ENCODE measurements at places on chromosomes 6 and 20.

- no peak for DNase-seq
Measured at GRCh38 chr6:25743868-25744267, 10.7 kb upstream of the SLC17A4 start.

- no peak for DNase-seq
Measured at GRCh38 chr20:43744151-43744611, 17.4 kb upstream of the GTSF1L start.

DNA sequence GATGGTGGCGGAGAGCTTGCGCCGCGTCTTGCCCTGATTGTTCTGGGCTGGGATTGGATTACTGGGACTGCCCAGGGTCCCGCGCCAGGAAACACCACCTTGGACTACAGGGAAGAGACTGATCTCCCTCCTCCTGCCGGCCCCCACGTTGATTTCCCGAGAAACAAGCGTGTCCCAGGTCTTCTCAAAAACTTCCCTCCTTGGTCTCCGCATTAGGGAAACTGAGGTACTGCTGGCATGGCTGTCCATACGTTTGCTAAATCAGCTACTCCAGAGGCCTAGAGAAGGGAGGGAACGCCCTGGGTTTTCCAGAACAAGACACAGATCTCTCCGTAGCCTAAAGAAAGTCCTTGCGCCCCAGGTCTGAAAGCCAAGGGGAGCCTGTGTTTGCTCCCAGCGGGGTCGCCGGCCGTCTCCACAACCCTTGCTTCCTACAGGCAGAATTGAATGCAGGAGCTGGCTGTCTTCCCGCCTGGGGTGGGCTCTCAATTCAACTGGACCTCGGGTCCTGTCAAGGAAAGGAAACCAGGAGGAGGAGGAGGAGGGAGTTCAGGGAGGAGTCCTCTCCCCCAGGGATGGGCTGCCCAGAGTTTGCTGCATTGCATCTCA, 29.2 kb downstream of the TFAP2A start:
- DNase-seq = no peak

DNA sequence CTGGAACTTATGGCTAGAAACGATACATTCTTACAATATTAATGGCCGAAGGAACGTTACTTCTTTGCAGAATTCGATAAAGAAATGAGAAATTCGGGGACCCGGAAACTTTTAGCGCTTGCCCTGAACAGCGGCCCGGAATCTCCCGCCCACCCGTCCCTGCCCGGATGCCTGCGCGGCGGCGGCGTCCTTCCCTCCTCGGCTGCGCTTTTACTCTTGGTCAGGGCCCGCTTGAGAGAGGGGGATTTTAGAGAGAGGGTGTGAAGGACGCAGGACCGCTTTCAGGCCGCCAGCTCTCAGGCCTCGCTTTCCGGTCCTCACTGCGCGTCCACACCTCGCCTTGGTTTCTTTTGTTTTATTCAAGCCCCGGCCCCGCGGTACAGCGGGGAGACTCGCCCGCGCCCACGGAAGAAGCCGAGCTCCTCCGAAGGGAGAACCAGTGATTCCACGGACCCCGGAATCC, 243.7 kb downstream of the ARID1B start:
- DNase-seq = peak; percentile 66

DNA sequence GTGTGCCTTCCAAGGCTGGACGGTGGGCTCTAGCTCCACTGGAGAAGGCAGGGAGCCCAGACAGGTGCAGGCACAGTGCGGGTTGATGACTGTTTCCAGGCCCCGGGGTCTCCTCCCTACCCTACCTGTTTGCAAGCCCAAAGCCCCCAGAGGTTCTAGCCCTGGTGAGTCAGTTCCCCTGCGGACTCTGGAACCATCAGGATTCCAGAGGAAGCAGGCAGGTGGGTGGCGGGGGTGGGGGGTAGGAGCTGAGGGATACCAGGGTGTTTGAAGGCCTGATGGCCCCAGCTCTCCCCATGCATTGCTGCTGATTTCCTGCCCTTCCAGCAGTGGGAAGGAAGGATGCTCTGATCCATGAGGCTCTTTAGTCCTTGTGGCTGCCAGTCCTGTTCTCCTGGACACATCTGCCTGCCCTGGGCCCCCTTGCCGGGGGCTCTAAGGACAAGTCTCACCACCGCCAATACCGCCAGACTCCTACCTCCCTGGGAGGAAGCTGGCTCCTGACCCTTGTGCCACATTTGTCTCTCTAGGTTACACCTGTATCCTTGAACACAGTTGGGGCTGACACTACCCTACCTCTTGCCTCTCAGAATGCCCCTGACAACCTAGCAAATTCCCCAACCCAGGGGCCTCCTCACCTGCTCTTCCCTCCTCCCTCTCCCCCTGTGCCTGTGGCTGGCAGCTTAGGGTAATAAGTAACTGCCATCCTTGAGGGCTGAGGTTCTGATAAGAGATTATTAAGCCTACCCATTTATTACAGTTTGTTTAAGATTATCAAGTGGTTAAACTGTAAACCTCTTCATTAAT, 21.7 kb downstream of the KCNK5 start:
- DNase-seq = no peak

- DNase-seq = no peak
Measured at GRCh38 chr6:38782616-38783015, 67.5 kb downstream of the DNAH8 start.

GRCh38 chr6:119584088-119584487, 234.5 kb upstream of the MAN1A1 start:
- no peak for DNase-seq

GRCh38 chr6:5059036-5059896, 25.9 kb upstream of the PPP1R3G start:
- DNase-seq = no peak

- no peak for DNase-seq
Measured at GRCh38 chr6:8579372-8579771, 144.0 kb upstream of the SLC35B3 start.

DNA sequence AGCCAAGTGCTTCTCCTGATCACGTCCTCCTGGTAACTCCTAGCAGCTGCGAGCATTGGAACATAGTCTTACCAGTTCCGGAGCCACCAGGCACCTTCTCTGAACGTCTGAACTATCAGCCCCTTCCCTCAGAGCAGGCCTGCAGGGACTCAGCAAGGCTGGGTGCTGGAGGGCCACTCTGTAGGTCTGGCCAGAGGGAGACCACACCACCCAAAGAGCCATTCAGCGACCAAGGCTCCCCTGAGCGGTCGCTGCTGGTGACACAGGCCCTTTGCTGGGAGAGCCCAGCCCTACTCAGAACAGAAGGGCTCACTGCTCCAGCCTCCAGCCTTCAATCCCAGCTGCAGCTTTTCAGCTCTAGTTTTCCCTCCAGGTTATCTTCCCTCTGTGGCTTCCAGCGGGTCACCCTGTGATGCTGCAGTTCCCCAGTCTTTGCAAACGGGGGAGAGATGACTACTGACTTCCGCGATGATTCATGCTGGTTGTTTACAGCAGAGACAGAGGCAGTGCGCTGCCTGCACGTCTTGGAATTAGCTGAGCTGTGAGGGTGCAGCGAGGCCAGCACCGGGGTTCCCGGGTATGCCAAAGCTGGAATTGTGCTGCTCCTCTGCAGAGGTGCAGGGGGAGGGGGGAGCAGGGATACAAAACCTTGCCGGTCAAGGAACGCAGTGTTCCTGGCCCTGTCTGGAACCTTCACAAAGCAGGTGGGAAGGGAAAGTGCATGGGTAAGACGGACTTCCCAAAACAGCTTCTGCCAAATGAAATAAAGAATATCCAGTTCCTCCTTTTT, 161.4 kb downstream of the LY86 start:
- no peak for DNase-seq

DNA sequence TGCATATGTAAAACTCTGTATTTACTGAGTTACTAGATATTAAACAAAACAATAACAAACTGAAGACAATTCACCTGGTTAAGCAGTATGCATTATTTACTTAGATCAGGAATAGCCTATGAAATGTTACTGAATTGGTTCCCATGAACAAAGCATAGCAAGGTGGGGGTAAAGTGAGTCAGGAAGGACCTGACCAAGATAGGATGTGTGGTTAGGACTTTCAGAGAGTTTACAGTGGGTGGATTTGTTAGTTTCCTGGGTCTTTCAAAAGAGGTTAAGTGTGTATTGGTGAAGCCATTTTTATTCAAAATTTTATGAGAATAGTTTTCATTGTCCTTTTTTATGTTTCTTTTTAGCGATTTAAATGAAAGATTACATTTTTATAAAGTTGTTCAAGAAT, 32.9 kb downstream of the TBPL1 start:
- DNase-seq = no peak

- DNase-seq = no peak
Measured at GRCh38 chr20:1442304-1442703, 24.3 kb downstream of the NSFL1C start.

GRCh38 chr6:137487869-137488149, 6.4 kb downstream of the OLIG3 start:
- DNase-seq = no peak

GRCh38 chr20:34337544-34337943, 25.5 kb upstream of the ITCH start:
- DNase-seq = peak; percentile 43

- DNase-seq = no peak
Measured at GRCh38 chr20:38863024-38863851, 57.7 kb downstream of the PPP1R16B start.

GRCh38 chr6:136728033-136728939, 64.0 kb downstream of the MAP3K5 start:
- no peak for DNase-seq

- no peak for DNase-seq
Measured at GRCh38 chr6:39958947-39959346, 24.7 kb upstream of the MOCS1 start.

DNA sequence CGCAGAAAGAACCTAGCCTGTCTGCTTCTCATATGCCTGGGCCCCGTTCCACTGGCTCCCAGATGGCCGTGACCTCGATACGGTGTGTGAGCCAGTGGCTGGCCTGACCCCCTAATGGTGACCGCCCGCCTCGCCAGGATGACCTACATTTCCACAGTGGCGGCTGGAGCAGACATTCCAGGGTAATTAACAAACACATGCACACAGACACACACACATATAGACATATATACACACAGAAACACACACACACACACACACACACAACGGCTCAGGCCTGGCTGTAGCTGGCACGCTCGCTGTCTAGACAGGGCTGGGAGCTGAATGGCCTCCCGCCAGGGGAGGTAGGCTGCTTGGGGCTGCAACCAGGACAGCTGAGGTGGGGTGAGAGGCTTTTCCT, 227.1 kb downstream of the ANKRD60 start:
- no peak for DNase-seq

DNA sequence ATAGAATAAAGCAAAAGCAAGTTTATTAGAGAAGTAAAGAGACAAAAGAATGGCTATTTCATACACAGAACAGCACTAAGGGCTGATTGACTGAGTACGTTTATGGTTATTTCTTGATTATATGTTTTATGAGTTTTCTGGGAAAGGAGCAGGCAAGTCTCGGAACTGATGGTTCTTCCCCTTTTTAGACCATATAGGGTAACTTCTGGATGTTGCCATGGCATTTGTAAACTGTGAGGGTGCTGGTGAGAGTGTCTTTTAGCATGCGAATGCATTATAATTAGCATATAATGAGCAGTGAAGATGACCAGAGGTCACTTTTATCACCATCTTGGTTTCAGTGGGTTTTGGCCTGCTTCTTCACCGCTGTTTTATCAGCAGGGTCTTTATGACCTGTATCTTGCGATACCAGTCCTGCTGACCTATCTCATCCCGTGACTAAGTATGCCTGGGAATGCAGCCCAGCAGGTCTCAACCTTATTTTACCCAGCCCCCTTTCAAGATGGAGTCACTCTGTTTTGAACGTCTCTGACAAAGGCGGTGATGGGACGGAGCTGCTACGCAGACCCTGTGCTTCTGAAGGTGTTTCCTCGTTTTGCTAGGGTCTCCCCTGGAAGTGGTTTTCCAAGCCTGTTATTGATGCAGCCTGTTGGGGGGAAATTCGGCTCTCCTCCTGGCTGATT, 45.4 kb upstream of the BMP6 start:
- DNase-seq = no peak

- no peak for DNase-seq
Measured at GRCh38 chr6:72649032-72649984, 27.4 kb downstream of the KCNQ5 start.

- peak; percentile 23 for DNase-seq
Measured at GRCh38 chr6:4936681-4937041, 67.2 kb downstream of the RPP40 start.

DNA sequence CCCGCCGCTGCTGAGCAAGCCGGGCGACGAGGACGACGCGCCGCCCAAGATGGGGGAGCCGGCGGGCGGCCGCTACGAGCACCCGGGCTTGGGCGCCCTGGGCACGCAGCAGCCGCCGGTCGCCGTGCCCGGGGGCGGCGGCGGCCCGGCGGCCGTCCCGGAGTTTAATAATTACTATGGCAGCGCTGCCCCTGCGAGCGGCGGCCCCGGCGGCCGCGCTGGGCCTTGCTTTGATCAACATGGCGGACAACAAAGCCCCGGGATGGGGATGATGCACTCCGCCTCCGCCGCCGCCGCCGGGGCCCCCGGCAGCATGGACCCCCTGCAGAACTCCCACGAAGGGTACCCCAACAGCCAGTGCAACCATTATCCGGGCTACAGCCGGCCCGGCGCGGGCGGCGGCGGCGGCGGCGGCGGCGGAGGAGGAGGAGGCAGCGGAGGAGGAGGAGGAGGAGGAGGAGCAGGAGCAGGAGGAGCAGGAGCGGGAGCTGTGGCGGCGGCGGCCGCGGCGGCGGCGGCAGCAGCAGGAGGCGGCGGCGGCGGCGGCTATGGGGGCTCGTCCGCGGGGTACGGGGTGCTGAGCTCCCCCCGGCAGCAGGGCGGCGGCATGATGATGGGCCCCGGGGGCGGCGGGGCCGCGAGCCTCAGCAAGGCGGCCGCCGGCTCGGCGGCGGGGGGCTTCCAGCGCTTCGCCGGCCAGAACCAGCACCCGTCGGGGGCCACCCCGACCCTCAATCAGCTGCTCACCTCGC, 1.5 kb downstream of the ARID1B start:
- peak; percentile 44 for DNase-seq

GRCh38 chr6:63186970-63187369, 24.3 kb upstream of the FKBP1C start:
- DNase-seq = no peak

- no peak for DNase-seq
Measured at GRCh38 chr6:7050872-7051779, 56.6 kb upstream of the RREB1 start.

DNA sequence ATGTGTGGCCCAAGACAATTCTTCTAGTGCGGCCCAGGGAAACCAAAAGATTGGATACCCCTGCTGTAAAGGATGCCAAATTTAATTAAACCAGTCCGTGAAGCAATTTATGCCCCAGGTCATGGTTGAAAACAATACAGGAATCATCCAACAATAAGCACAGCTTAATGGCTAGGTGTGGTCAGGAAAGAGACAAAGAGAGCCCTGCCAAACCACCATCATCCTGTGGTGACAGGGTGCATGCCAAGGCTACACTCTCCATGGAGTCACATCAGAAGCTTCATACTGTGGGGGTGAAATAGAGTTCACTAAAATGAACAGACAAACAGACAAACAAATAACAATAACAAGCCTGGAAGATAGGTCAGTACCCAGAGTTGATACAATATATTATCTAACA, 62.7 kb downstream of the DZANK1 start:
- DNase-seq = no peak

DNA sequence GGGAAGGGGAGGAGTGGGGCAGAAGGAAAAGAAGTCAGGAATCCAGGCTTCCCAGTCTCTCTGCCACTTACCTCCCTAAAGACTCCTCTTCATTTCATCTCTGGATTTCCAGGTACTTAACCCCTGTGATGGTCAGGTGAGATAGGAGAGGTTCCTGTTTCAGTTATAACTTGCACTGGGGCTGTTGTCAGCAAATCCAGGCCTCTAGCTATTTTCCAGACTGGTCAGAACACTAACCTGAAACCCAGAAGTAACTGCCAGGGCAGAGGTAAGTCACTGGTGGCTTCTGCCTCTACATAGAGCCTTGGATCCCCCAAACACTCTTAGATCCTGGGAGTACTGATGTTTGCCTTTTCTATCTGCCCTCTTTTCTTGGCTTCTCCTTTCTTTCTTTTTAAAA, 233.5 kb upstream of the TAB2 start:
- no peak for DNase-seq
